ENCODE measurements at places on chromosomes 6 and 20.
A peak's percentile ranks its signal among the peaks of the same experiment; 100 is the strongest.

GRCh38 chr6:158002951-158003853 lies 21.5 kb downstream of the SYNJ2 start:
- DNase-seq = no peak

DNA sequence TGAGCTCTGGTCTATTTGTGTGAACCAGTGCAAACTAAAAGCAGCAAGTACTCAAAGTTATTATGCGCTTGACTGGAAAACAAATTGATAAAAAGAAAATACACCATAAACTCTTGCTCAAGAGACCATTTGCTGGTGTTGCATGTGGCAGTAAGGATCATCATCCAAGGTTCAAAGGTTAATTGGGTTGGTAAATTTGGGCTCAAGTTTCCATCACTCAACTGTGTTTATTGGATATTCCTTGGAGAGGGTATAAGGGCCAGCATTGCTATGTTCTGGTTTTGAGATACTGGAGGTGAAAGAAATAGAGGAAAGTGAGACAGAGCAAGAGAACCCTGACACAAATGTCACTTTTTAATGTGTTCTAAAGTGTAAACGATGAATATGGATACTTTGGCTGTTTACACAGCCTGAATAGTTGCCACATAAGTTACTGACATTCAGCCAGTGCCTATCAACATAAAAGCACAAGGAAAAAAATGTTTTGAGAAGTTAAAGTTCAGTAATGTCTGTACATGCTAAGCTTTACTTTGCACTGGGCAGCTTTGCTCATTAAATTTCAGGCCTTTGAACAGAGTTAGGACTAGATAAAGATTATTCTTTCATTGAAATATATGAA lies 736.1 kb downstream of the HDGFL1 start:
- DNase-seq = no peak

DNA sequence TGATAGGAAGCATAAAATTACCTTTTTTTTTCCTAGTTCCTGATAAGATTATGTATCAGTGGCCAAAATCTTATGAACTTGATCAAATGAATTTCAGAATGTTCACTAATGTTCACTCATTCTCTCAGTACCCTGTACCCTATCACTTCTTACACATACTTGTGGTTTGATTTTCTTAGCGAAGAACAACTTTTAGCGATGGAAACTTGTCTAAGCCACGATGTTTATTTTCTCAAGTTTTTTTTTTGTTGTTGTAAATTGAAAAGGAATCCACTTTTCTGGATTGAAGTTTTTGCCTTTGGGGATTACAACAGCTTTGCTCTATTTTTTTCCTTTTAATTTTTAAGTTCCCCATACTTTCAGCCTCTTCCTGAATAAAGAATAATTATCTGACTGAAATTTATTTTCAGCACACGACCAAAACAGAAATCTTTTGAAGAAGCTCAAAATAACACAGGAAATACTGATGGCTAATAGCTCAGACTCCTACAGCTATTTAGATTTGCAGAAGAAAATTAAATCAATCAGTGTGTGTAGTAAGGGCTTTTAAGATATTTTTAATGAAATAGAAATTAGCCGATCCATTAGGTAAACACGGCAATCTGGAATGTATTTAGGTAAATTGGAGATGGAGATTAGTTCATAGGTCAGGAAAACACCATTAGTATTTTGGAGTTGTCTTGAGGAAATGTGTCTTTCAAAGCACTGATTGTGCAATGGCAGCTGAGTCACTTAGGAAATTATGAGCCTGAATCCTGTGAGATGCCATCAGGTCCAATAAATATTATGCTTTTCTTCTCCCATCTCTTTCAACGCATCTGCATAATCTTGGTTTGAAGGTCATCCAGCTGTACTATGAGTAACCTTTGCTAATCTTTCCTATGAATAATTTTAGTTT lies 217.5 kb downstream of the GJA1 start:
- peak; percentile 52 for DNase-seq

GRCh38 chr20:9627219-9627618 lies 112.8 kb downstream of the LAMP5 start:
- no peak for DNase-seq

GRCh38 chr6:22294301-22294700 lies 2.5 kb downstream of the PRL start:
- no peak for DNase-seq

DNA sequence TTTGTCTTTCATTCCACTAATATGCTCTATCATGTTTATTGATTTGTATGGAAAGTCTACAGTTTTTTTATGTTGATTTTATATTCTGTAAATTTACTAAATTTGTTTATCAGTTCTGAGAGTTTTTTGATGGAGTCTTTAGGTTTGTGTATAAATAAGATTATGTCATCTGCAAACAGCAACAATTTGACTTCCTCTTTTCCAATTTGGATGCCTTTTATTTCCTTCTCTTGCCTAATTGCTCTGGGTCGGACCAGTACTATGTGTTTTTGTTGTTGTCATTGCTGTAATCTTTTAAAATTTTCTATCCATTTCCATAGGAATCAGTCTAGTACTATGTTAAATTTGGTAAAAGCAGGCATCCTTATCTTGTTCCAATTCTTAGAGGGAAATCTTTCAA lies 31.5 kb upstream of the POLR1H start:
- no peak for DNase-seq

- no peak for DNase-seq
These were observed 104.8 kb upstream of the MOCS1 start for GRCh38 chr6:40039042-40039441.

DNA sequence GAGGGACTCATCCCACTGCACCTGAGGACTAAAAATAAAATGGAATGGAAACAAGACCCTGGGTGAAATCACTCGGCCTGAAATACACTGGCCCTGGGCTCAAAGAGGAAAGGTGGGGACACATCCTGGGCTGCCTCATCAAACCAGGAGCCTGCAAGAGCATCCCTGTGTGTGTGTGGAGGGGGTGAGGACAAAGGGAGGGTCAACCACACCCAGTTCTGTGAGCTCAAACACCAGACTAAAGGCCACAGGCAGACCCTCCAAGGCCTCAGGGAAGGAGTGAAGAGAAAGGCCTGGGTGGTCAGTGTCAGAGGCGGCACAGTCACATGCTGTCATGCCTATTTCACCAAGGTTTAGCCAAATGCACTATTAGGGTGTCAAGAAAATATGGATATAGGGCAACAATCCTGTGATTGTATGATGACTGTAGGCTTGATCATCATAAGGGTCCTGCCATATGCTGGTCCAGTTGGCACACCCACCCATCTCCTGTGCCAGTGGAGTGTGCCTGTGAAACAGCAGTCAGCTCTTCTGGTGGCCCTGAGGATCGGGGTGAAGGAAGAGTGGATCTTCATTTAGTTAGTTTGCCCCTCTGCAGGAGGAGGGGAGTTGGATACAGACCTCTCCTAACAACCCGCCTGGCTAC lies 28.9 kb downstream of the SRSF3 start:
- DNase-seq = no peak

DNA sequence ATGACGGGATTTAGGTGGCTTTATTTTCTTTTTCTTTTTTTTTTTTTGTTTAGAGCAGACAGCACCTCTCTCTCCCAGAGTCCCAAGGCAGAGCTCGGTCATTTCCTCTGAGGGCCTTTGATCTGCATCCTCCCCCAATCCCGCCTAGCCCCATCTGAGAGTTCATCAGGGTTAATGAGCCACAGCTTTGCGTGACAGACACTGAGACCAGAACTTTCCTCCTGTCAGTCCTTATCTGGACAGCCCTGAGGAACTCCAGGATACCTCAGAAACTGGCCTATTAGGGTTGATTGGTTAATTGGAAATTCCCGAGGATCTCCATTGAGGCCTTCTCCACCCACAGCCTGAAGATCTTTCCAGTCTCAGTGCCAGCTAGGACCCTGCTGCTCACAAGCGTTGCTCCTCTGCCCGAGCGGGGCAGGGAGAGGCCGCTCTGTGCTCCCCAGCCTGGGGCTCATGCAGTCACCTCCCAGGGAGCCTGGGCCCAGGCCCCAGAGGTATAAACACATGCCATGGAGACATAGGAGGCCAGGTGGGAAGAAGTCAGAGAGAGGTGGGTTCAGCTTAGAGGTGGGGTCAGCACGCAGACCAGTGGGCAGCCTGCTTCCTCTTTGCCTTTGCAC lies 1.4 kb upstream of the LRRN4 start:
- DNase-seq = no peak

- no peak for DNase-seq
These were observed 77.7 kb downstream of the GRM1 start for GRCh38 chr6:146106532-146106931.

All from ureter (tissue), 1 donor.